NCI-H524 treated with DMSO at 0.1 percent for 48 hours (cell line): ENCODE measurements at places on chromosomes 7 and 10.

- no peak for DNase-seq
Observed at GRCh38 chr10:16063350-16063749, 203.0 kb upstream of the MINDY3 start.

GRCh38 chr7:102170393-102170970, 116.2 kb upstream of the SH2B2 start:
- DNase-seq: no peak

- no peak for DNase-seq
Observed at GRCh38 chr7:69864822-69865221, 266.5 kb downstream of the AUTS2 start.

DNA sequence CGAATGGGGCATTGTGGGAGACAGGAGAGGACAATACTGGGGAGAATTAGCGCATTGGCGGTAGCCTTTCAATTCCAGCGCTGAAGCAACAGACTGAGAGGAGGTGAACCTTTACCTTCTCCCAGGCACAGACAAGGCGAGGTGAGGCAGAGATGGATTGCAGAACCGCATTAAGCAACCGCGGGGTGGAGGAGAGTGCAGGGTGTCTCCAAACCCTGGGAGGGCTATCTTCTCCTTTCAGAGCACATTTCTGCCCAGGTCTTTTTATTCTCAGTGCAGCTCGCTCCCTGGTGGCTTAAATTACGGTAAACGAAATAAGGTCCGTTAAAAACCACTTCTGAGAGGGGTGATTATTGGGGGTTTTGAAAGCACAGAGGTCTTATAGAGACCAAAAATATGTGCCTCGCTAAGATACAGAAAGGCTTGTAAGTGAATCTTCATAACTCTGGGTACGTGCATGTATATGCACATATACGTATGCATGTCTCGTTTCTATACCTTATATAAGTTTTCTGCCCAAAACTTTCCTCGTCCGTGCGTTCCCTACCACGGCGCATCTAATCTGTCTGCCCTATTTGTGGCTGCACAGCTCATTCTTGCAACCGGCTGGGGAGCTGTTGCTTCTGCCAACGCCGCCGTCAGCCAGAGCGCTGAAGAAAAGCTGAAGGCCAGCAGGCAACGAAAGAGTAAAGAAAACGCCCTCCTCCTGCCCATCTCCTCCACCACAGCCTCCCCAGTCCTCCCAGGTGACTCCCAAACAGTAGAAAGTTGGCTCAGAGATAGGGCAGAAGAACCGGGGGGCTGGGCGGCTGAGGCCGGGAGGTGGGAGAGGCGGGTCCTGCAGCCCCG, 895 bp upstream of the ZNF804B start:
- DNase-seq: no peak
